GM13976 (cell line): ENCODE measurements at places on chromosomes 3 and 15.
A peak's percentile ranks its signal among the peaks of the same experiment; 100 is the strongest.

DNA sequence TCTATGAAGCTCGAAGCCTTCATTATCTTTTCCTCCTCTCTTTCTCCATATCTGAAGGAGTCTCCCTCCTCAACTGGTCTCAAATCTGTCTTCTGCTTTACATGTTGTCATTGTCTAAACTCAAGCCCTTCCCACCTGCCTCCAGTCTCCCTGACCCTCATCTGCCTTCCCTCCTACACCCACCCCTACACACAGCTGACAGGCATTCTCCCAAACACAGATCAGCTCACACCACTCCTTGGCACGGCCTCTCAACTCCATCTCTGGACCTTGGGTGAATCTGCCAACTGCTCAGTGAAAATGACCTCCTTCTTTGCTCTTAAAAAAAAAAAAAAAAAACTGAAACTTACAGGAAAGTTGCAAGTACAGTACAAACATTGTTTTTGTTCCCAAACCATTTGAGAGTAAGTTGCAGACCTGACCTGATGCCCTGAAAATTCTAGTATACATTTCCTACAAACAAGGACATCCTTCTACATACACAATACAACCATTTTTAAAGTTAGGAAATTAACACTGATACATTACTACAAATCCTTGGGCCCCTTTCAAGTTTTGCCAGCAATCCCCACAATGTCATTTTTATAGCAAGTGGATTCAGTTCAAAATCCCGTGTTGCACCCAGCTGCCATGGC, 49.4 kb upstream of the UBE2E1 start:
- DNase-seq: no peak

DNA sequence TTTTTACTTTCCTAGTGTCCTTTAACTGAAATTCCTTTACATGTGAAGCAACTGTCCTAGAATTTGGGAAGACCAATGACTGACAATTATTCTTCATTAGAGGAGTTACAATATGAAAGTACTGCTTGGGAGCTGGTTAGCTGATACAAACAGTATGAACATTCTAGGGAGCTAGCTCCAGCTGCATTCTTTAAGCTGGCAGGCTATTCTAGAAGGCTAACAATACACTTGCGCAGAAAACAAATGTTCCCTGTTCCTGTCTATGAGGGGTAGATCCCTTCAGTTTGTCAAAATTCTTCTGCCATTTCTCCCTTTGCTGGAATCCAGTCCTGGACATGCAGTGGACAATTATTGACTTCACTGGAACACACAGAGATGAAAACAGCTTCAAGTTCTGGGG, 60.2 kb upstream of the NANOGP8 start:
- DNase-seq: no peak

- DNase-seq: no peak
Measured at GRCh38 chr15:48422401-48422800, 91.2 kb downstream of the DUT start.

- DNase-seq: no peak
Measured at GRCh38 chr15:42171122-42171521, 14.7 kb upstream of the PLA2G4F start.

DNA sequence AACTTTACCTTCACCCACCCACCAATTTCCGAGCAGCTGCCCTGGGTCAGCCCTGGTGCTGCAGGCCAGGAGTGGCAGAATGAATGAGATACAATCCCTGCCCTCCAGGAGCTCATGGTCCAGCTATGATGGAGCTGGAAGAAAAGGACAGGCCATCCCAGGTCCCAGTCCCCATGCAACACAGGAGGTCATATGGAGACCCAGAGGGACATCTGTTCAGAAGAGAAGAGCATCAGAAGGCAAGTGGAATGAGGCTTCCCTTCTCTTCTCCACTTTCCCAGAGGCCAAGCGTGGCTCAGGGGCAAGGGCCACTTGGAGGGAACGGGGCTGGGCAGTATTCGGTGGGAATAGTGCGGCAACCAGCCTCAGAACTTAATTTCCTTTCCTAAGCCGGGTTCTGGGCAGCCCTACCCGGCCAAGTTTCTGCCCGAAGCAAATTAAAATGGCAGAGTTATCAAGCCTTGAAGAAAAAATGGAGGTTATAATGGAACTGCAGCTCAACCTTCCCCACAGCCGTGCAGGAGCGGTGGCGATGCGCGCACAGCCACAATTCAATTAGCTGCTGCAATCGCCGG, 35.9 kb downstream of the TLE3 start:
- DNase-seq: no peak

- DNase-seq: no peak
Measured at GRCh38 chr15:82870727-82871320, 61.4 kb downstream of the WHAMM start.

DNA sequence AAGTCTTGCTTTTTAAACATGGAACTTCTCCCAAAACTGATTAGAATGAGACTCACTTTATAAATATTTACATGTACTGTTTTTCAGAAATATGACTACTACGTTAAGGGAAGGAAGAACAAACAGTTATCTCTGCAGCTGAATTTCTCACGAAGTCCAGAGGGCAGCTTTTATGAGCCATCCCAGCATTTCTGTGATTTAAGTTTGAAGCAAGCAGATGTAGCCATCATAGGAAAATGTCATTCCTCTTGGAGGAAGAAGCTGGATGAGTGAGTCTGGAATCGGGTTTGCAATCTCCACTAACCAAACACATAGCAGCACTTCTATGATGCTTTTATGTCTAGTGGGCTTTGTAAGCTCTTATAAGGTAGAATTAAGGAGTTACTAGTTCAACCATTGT, 53.7 kb downstream of the SCN11A start:
- no peak for DNase-seq

DNA sequence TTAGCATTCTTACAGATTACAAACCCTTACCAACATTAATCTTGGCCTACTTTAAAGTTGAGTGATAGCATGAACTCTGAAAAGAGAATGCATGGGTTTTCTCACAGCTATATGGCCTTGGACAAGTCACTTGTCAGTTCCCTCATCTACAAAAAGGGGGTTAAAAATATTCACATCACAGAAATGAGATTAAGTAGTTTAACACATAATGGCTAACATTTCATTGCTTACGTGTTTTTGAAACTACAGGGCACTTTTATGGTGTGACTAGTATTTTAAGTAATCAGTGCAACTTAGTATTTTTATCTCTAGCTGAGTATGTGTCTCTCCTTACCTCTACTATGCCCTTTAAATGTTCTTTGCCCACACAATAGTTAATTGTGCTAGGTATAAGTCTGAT, 13.8 kb downstream of the TRIM59 start:
- DNase-seq: no peak

- no peak for DNase-seq
Measured at GRCh38 chr3:160842021-160843005, 86.3 kb downstream of the PPM1L start.

DNA sequence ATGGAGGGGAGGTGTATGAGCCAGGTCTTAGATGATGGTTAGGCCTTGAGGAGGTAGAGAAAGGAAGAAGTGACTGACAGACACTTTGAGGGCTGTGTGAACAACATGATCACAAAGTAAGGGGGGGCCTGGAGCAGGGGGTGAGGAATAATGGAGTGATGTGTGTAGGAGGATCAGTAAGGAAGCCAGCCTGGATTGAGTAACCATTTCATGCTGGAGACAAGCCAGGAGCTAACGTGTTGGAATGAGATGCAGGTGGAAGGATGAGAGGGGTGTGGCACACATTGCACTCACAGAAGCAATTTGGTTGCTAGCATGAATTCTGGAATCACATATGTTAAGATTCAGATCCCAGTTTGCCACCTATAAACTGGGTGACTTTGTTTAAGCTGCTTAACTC, 65.5 kb downstream of the BBX start:
- DNase-seq: no peak

- DNase-seq: peak; percentile 52
Measured at GRCh38 chr3:186330772-186331460, 31.1 kb downstream of the DGKG start.

GRCh38 chr3:181913254-181913653, 201.5 kb downstream of the SOX2 start:
- DNase-seq: no peak

DNA sequence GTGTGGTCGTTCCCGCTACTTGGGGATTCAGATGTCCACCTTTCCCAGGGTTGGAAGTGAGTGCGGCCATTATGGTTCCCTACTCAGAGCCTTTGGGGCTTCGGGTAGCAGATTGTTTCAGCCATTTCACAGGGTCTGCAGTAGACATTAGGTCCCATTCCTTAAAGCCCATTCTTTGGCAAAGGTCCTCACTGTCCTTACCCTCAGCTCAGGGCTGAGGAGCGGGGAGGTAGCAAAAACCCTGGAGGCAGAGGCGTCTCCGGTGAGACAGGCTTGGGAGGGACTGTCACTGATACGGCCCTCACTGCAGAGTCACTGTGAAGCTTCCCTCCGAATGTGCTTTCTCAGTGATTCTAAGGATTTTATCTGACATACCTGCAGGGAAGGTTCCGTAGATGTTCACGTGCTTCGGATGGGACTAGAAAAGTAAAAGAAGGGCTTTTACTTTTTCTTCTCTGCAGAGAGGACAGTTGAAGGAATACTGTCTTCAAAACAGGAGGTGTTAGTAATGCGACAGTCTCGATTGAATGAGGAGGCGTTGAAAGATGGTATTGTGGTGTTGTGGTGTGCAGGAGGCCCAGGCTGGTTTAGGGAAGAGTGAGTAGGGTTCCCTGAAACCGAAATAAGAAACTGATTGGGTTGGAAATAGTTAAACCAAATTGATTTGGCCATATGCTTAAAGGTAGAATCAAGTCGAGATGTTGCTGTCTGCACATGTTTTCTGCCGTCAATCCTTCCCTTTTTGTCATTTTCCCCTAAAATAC, 630 bp downstream of the ATP6V1A start:
- no peak for DNase-seq

- DNase-seq: no peak
Measured at GRCh38 chr3:29354894-29355293, 74.0 kb downstream of the RBMS3 start.

- no peak for DNase-seq
Measured at GRCh38 chr3:182983876-182984275, 3.5 kb upstream of the DCUN1D1 start.

DNA sequence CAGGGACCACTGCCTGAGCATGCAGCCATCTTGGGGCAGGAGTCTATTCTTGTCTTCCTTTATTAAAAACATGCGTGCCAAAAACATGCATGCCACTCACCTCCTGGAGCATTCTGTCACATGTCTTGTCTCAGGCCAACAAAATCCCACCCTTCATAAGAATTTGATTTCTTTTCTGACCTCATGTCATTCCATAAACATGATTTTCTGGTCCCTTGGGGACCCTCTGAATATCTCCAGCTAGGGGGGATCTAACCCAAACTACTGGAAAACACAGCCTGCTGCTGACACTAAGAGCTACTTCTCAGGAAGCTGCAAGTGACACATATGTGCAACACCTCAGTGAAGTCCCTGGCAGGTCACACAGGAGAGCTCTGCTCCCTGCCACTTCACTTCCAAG, 26.8 kb upstream of the NOX5 start:
- DNase-seq: no peak

- no peak for DNase-seq
Measured at GRCh38 chr15:78234515-78235040, at the start of gene ACSBG1. ACSBG1 (minus strand) TSS chr15:78234565; CDS start chr15:78234501, 64 bp downstream.

DNA sequence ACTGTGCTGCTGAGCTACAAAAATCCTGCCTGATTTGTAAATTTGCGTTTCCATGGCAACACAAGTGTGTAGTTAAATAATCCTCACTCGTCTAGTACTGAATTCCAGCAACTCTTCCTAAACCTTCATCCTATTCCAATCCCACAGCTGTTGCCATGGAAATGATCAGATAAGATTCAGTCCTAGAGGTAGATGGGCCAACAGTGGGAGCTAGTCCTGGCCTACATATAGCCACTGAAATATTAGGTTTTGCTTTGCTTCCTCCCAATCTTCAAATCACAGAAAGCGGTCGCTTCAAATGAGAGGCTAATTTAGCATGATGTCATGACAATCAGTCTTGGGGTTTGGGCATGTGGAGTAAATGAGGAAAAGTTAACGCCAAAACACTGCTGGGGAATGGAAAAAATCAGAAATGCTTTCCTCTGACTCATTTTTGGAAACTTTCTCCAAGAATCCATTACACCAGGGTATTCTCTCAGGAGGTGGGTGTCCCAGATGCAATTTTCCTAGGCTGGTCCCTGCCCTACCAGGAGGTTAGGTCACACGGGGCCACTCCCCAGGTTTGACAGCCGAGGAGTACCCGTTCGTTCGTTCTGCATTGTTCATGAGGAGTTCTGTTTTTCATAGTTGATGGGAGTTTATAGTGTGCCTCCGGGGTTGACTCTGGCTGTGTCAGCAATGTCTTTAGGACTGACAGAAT, 159.2 kb upstream of the SLCO3A1 start:
- DNase-seq: no peak

DNA sequence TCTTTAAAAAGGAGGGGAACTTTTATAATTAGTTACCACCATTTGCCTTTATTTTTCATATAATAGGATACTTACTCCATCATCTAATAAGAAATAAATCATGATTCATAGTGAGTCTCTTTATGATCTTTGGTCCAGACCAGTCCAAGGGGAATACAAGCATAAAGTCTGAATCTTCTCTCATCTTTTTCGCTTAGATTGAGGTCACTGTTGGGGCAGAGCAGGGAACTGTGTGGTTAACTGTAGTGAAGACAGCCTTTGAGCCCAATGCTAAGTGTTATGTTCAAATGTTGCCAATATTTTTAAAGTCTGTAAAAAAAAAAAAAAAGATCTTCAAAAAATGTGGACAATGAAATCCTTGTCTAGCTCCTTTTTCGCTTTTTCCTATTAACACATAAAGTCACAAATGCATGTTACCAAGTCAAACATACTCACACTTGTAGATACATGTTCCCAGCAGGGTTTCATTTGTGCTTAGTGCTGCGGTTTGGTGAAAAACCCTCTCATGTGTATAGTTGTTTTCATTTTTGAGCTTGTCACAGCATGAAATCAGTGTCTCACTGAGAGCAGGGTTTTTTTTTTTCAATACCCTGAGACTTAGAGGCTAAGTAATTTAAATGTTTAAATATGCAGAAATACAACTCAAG, 72.1 kb downstream of the EPHA3 start:
- DNase-seq: no peak

- no peak for DNase-seq
Measured at GRCh38 chr15:88348579-88349230, 92.2 kb upstream of the NTRK3 start.

GRCh38 chr3:194532591-194532990, 45.8 kb upstream of the ATP13A3 start:
- no peak for DNase-seq

DNA sequence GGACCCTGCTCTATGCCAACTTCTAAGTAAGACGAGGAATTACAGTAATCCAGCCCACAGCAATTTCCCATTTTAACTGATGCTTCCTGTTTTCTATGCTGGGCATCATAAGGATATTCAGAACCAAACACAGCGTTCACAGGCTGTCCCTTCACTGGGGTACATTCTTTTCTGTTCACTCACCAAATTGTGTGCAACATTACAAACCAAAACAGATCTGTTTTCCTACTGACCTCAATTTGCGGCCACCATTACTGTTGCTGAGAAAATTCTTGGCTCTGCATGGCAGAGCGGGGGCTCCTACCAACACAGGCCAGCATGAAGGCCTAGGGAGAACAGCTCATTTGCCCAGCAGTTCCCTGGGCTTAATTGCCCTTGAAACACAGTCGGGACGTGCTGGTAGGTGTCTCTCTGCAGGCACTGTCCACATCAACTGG, 76.5 kb downstream of the MYO1E start:
- DNase-seq: no peak
